ENCODE measurements at places on chromosomes 13 and 19.

DNA sequence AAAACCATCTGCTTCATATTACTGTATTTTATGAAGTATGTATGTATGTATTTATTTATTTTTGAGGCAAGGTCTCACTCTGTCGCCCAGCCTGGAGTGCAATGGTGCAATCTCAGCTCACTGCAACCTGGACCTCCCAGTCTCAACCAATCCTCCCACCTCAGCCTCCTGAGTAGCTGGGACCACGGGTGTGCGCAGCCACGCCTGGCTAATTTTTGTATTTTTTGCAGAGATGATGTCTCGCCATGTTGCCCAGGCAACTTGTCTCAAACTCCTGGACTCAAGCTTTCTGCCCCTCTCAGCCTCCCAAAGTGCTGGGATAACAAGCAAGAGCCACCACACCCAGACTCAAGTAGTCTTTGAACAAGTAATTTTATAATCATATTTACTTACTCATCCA, 5.5 kb downstream of the KATNAL1 start:
- DNase-seq, result peak; percentile 8

DNA sequence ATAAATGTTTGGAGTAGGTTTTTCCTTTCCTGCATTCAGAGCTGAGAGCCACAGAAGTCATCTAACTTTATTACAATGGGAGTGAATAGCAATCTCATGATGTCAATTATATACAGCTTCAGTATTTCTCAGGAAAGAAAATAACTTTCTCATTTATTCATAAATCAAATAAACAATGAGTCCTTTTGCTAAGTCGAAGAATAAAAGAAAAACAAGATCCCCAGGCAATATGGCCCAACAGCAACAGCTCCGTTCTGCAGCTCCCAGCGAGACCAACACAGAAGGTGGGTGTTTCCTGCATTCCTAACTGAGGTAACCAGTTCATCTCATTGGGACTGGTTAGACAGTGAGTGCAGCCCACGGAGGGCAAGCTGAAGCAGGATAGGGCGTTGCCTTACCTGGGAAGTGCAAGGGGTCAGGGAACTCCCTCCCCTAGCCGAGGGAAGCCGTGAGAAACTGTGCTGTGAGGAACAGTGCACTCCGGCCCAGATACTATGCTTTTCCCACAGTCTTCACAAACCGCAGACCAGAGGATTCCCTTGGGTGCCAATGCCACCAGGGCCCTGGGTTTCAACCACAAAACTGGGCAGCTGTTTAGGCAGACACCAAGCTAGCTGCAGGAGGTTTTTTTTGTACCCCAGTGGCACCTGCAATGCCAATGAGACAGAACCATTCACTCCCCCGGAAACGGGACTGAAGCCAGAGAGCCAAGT, 128.2 kb downstream of the SLITRK1 start:
- DNase-seq, result no peak

GRCh38 chr19:1343041-1343440, 40.7 kb upstream of the NDUFS7 start:
- peak; percentile 23 for DNase-seq

DNA sequence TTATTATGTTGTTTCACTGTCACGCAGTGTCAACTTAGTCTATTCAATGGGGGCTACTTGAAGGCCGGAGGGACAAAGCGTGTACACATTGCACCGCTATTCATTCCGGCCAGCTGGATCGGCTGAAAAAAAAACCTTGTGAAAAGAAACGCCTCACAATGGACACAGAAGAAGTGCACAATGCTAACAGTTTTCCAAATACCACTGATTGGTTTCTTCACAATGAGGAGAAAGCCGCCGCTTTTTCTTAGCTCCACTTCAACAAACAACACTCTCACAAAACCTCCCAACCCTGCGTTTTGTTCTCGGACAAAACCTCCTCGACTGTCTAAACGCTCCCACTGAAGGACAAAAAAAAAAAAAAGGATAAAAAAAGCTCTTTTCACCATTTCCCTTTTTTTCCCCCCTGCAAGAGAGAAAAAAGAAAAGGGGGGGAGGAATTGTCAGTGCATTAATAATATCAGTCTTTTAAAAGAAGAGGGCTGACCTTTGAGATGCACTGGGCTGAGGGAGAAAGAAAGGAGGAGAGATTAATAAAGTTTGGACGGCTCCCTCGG, 5.4 kb downstream of the SOX21 start:
- DNase-seq, result no peak

- no peak for DNase-seq
These were observed 241.6 kb upstream of the MAB21L1 start for GRCh38 chr13:35718084-35718483.

DNA sequence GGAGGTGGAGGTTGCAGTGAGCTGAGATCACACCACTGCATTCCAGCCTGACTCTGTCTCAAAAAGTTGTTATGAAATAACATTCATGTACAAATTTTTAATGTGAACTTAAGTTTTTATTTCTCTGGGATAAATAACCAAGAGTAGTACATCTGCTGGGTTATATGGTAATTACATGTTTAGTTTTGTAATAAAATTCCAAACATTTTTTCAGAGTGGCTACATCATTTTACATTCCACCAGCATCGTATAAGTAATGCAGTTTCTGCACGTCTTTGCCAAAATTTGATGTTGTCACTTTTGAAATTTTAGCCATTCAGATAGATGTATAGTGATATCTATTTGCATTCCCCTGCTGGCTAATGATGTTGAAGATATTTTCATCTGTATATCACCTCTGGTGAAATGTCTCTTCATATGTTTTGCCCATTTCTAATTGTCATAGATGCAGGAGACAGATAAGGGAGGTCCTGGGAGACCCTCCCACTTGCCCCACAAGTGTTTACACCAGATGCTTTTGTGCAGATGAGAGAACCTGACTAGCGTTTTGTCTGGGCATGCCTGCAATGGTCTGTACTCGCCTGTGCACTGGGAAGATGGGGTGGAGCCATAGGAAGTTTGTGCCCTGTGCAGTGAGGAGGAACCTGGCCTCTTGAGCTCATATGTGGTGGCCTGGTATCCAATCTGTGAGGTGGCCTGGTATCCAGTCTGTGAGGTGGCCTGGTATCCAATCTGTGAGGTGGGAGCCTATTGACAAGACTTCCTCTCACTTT, 12.7 kb upstream of the KBTBD6 start:
- DNase-seq, result peak; percentile 18

DNA sequence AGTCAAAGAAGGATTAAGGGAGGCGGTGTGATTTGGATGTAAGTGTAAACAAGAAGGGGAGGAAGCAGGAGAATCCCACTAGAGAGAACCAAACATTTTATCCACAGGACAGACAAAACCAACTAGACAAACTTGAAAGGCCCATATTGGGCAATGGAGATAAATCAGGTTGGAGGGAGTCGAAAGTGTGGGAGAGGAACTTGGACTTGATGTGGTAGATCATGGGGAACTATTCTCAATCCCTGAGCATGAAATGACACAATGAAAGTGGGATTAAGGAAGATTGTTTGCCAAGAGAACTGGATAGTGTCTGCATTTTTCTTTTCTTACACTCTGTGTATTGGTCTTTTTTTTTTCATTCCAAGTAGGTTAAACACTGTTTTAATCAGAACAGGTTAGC, 17.9 kb downstream of the GPR183 start:
- DNase-seq, result no peak

DNA sequence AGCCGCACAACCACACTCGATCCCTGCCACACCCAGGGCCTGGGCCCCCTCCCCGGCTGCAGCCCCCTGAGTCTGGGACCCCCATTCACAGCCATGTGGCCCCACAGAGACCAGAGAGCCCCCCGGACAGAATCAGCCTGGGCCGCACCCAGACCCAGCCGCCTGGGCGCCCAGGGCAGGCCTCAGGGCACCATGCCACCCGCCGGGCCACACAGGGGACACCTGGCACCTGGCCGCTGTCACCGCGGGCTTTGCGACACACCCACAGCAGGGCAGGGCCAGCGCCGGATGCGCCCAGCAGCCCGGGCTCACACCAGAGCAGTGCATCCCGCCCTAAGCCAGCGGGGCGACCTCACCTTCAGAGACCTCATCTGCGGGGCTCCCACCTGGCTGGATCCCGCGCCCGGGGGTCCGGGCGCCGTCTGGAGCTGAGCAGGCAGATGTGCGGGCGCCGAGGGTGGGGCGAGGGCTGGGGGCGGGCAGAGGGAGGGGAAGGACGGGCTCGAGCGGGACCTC, 443 bp downstream of the TBXA2R start:
- no peak for DNase-seq

- DNase-seq, result no peak
These were observed 14.6 kb downstream of the ZNF544 start for GRCh38 chr19:58243351-58243750.

GRCh38 chr19:3108775-3109174, 14.6 kb downstream of the GNA11 start:
- peak; percentile 57 for DNase-seq

GRCh38 chr19:21704320-21704719, 63.1 kb downstream of the ZNF100 start:
- no peak for DNase-seq

DNA sequence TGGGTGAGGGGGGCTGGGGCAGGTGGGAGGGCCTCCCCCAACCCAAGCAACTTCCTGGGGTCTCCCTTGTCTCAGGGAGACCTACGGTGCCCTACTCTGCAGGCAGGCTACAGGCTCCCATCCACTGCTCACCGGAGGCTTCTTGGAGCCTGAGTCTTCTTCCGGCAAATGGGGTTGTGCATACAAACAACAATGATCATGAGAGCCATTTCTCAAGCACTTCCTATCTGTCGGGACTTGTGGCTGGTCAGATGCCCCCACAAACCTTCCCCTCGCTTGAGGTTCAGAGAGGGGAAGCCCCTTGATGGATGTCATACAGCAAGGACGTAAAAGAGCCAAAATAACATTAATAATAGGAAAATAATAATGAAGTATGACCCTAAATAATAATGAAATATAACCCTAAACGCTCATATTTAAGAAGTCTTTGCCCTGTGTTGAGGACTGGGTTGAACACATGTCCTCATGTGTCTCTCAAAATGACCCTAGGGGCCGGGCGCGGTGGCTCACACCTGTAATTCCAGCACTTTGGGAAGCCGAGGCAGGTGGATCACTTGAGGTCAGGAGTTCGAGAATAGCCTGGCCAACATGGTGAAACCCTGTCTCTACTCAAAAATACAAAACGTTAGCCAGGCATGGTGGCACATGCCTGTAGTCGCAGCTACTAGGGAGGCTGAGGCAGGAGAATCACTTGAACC, 727 bp downstream of the CD37 start:
- DNase-seq, result no peak
